Heart left ventricle (tissue), 16 donors: ENCODE measurements at places on chromosomes 4 and X. TPM values are rescaled to one million over a fixed set of nuclear protein-coding genes. Genes with fewer than 3 reads are reported as not detected.

- DNase-seq: no peak
Measured at GRCh38 chr4:158013858-158014257, 159.0 kb downstream of the GASK1B start.

DNA sequence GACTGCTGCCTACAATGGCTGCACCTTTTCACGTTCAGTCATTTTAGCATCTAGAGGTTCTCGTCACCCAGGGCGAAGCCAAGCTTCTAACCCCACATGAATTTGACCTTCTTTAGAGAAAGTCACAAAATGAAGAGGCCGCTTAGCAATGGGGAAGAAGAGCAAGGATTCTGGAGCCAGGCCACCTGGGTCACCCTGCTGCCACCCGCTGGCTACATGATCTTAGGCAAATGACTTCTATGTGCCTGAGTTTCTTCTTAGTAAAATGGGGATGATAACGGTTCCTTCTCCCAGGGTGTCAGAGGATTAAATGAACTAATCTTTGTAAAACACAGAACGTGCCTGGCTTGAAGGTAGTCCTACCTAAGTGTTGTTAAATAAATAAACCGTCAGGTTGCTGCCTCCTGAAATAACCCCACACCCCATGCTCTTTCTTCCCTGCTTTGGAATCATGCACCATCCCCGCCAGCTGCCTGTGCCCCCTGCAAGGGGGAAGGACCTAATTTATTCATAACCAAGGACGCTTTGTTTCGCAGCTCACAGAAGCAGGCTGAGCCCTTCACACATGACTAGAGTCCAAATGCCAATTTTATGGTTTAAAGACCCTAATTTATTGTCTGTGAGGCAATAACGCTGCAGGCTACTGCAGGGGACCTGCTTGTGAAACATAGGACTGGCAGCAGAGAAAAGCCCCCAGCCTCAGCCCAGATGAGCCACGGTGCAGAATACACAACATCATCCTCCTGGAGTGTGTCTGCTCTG lies 28.6 kb upstream of the NSG1 start:
- DNase-seq: no peak

DNA sequence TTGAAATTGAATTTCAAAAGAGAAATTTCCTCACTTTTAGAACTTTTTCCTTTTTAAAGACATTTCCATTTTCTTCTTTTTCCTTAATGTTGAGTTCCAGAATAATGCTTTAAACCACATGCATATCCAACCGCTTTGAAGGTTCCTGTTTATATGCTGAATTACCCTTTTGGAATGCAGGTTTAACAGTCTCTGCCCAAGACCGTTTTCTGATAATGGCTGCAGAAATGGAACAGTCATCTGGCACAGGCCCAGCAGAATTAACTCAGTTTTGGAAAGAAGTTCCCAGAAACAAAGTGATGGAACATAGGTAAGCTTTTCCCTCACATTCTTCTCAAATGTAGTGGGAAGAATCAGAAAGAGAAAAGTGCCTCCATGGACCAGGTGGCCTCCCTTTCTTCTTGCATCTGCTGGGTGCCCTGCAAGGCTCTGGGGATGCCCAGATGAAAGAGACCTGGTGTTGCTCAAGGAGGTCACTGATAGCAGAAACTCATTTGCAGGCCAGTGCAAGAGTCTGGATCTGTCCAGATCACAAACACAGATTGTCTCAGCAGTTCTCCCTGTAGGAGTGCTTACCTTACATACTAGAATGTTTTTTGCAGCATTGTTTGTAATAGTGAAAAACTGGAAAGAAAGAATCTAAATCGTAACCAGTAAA lies 42.9 kb downstream of the MOSPD2 start:
- no peak for DNase-seq

- no peak for DNase-seq
Measured at GRCh38 chr4:68152411-68152810, 22.7 kb upstream of the TMPRSS11F start.

- DNase-seq: peak; percentile 13
Measured at GRCh38 chrX:45632506-45632905, 431.8 kb upstream of the DIPK2B start.

DNA sequence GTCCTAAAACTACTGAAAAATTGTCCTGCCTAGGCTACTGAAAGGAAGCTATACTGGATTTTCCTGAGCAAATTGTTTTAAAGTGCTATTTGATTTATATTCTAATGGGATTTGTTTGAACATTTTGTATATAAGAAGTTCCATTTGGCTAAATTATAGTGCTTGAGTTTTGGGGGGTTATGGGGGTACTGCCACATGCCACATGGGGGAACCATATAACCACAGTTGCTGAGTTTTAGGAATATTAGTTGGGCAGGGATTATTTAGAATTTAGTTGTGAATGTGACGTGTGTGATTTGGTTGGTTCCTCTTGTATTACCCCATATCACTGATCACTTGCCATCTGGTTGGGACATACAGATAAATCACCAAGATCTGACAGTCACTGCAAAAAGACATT lies 224.5 kb upstream of the TAPT1 start:
- DNase-seq: no peak

DNA sequence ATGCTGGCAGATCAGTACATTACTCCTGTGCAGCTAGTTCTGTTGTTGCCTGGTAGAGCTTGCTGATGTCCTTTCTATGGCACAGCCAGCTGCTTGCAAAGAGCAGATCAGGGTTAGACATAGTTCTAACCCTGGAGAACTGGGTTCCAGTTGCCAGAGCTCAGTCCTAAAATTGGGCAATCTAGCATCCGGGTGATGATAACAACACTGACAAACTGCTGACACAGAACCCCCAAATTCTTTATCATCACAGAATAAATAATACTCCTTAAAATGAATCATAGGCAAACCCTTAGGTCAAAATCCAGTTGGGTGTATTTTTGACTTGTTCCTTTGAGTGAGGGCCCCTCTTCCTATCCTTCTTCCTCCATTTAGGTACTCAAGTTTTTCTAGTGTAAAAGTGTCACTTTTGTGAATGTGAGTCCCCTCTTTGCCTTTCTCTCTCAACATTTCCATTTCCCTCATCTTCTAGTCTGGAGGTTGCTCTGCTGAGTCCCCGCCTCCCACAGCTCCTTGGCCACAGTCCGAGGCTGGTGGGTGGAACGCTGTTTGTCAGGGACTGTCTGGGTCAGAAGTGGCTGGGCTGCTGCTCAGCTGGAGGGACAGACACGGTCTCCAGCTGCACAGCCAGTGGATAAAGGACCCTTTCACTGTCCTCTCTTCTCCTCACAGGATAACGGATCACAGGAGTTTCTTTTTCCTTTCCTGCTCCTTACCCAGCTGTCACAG lies 93.6 kb upstream of the RASGEF1B start:
- DNase-seq: peak; percentile 89

GRCh38 chr4:184358521-184359232 lies 115.7 kb downstream of the IRF2 start:
- DNase-seq: no peak

Gene RBMX2
- total RNA-seq: 11.1 TPM

Gene SPANXB1
- total RNA-seq: not detected

Gene NDUFA1
- 438 TPM for total RNA-seq

- DNase-seq: no peak
Measured at GRCh38 chr4:186946682-186947294, 223.1 kb upstream of the FAT1 start.
